Stimulated activated CD8-positive, alpha-beta memory T cell treated with anti-CD3 and anti-CD28 coated beads, Interleukin-7, amount 100 ng/mL, for 1 hour (primary cell): ENCODE measurements at places on chromosomes 5 and 9.

DNA sequence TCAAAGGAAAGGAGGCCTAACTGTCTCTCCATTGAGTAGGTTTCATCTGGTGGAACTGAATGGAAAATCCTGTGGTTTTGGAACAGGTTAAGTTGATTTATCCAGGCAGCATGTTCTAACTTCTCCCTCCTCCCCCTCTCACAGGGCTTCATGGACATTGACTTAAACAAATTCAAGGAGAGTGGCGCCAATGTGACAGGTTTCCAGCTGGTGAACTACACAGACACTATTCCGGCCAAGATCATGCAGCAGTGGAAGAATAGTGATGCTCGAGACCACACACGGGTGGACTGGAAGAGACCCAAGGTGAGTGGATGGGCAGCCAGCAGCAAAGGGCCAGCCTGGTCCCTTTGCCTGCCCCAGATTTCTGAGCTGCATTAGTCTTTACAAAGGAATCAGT is 183.9 kb downstream of the GRIA1 start:
- no peak for DNase-seq

GRCh38 chr5:23655674-23656073 is 148.3 kb downstream of the PRDM9 start:
- no peak for DNase-seq

GRCh38 chr9:72597181-72597517 is 75.7 kb downstream of the TMC1 start:
- DNase-seq, result no peak

DNA sequence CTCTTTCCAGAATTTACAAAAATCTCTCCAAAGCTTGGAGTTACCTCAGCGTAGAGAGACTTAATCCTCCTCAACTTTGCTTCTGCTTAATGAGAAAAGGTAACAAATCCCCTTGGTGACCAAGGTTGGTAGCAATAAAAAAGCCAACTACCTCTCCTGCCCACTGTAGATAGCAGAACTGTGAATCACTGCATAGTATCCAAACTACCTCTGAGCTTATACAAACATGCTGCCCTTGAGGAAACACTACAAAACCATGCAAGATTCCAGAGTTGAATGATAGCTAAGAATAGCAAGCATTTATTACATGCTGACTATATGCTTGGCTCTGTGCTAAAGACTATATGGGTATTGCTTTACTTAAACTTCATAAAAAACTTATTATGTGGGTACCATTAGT is 2.8 kb upstream of the ADAMTS12 start:
- no peak for DNase-seq

DNA sequence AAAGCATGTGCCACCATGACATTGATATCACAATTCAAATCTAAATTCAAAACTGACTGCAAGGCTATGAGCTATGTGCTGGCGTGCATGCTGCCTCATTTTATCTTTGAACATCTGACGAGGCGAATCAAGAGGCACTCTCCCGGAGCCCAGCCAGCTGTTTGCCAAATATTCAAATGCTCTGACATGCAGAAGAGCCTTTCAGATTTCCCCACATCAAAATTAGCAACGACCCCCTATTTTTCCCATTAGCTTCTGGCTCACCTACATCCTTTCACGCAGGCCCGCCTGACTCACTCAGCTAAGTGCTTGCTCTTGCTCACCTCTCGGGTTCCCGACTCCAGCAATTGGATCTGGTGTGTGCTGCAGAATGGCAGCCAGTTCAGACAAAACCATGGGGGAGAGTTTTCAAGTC is 159.0 kb downstream of the NR2F1-AS1 start:
- DNase-seq, result no peak

- DNase-seq, result no peak
Measured at GRCh38 chr5:67476531-67476930, 279.9 kb upstream of the CD180 start.

DNA sequence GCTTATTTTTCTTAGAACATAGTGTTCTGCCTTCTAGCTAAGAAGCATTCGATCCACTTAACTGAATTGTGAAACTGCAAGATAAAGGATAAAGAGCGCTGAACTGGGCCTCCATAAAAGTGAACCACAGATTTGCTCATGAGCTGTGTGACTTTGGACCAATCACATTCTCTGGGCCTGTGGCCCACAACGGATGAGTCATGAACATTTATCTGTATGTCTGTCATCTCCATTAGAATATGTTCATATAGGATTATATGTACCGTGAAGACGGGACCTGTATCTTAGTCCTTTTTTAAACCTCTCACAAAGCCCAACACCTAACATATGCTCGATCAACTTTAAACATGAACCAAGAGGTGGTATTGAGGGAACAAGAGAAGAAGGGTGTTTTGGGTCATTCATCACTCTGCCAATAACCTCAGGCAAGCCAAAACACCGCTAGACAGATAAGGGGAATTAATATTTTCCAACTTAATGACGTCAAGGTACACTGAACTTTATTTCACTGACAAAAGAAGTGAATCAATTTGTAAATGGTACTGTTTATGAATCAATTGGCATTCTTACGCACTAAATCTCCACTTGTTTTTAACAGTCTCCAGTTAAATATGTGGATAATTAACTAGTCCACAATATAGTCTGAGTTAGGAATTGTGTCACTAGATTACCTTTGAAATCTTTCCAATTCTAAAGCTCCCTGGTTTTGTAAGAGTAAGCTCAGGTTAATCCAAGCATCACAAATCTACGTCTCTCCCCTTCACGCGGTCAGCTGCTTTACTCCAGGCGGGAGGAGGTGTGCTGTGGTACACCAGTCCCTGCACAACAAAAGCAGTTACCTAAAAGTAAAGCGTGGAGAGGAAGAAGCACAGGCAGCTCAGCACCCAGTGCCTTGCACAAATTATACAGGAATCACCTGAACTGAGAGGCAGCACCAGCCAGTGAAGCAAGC is 1.6 kb downstream of the TMEM245 start:
- DNase-seq, result peak; percentile 7

GRCh38 chr5:142006363-142007236 is 6.2 kb downstream of the GNPDA1 start:
- DNase-seq, result no peak
